ENCODE measurements at places on chromosomes 1 and 21.

DNA sequence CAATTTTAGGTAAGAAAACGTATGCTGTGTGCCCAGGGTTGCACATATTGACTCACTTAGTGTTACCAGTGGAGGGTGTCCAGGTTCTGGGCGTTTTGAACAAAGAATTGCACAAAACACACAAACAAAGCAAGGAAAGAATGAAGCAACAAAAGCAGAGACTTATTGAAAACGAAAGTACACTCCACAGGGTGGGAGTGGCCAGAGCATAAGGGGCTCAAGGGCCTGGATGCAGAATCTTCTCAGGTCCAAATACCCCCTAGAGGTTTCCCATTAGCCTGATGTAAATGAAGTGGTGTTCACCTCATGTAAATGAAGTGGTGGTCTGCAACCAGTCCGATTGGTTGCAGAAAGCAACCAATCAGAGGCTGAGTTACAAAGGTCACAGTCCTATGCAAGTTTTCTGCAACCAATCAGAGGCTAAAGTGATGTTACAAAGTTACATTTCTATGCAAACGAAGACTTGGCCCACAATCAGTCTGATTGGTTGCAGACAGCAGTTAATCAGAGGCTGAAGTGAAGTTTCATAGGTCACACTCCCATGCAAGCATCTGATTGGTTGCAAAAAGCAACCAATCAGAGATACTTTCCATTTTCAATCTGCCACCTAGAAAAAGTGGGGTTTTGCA lies 228.3 kb downstream of the ST6GALNAC3 start:
- no peak for DNase-seq

- DNase-seq: no peak
These were observed 111.7 kb upstream of the LBR start for GRCh38 chr1:225539575-225539974.

DNA sequence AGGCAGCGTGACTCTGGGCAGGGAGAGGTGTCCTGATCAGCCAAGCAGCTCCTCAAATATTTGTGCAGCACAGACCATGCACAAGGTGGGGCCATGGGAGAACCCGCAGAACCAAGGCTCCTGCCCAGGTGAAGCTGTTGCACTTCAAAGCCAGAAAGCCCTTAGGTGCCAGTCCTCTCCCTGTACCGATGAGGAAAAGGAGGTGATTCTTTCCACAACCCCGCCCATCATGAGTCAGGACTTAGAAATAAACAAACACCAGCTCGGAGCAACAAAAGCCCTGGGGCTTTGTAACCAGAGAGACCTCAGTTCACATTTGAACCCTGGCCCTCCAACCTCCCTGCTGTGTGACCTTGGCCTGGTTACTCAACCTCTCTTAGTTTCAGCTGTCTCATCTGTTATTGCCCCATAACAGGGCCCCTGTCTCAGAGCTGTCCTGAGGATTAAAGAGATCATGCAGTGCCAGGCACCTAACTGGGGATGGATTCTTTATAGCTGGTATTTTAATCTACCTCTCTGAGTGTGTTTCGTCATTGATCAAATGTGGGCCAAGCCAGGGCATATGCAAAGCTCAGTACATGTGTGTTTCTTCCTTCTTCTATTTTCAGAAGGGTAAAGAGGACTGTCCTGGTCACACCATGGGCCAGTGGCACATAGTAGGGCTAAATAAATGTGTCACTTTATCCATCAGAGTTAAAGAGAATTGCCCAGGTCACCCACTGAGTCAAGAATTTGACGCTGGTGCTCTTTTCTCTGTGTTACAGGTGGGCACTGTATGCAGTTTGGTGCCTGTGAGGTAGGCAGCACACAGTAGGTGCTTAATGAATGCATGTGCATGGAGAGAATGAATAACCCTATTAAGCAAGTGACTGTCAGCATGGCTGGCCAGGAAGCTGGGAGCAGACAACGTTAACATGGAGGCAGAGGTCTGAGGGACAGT lies 1.4 kb downstream of the LDLRAD1 start:
- no peak for DNase-seq

GRCh38 chr1:38527373-38527966 lies 332.1 kb downstream of the RRAGC start:
- DNase-seq: peak; percentile 49

GRCh38 chr21:36909901-36910561 lies 56.4 kb downstream of the HLCS start:
- no peak for DNase-seq

DNA sequence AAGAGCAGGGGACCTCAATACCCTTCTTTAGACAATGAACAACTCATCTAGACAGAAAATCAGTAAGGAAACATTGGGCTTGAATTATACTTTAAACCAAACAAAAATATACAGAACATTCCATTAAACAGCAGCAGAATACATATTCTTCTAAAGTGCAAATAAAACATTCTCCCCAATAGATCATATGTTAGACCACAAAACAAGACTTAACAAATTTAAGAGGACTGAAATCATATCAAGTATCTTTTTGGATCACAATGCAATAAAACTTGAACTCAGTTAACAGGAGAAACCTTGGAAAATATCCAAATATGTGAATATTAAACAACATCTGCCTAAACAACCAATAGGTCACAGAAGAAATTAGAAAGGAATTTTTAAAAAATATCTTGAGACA lies 47.7 kb upstream of the HP1BP3 start:
- DNase-seq: no peak

- no peak for DNase-seq
These were observed 1.2 kb upstream of the IARS2 start for GRCh38 chr1:220092694-220093093.

- no peak for DNase-seq
These were observed 26.8 kb downstream of the SLC1A7 start for GRCh38 chr1:53115403-53116306.

DNA sequence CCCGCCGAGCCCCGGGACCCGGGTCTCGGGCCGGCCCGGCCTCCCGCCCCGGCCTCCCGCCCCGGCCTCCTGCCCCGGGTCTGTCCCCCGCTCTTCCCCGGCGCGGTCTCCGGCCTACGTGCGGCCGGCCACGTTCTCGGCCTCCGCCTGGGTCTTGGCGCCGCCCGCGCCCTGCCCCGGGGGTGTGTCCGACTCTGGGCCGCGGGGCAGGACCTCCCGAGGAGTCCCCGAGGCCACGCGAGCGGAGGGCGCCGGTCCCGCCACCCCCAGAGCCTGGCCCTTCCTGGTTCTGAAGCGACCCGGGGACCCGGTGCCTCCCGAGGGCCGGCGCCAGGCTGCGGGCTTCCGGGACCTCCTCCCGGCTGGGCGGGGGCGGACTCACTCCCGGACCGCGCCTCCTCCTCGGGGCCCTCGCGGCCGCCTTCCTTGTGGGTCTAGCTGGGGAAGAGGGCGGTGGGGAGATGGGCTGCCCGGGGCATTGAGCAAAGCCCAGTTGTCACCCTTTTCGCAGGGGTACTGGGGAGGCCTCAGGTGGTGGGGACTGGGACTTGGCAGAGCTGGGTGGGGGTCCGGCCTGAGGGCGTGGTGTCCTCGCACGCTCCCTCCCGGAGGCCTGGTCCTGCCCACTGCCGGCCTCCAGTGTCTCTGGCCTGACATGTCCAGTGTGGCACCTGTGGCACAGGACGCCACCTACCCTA lies 558 bp downstream of the PFKL start:
- DNase-seq: peak; percentile 65

- no peak for DNase-seq
These were observed 14.8 kb downstream of the VANGL1 start for GRCh38 chr1:115656461-115657077.

DNA sequence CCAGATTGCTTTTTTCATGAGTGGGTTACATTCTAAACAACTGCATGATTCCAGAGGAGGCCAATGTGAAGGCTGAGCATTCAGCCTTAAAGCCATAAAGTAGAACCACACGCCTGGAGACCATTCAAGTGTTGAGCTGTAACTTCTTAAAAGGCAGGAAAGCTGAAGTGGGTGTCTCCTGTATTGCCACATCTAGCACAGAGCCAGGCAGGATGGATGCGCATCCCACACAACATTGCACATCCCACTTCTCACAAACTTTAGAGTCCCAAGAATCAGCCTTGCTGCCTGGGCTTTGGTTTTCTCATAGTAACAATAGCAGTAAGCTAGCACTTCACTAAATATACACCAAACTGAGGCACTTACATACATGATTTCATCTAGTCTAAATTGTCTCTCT lies 151.7 kb downstream of the DAB1 start:
- no peak for DNase-seq

GRCh38 chr1:84889437-84889836 lies 3.6 kb downstream of the LPAR3 start:
- no peak for DNase-seq

DNA sequence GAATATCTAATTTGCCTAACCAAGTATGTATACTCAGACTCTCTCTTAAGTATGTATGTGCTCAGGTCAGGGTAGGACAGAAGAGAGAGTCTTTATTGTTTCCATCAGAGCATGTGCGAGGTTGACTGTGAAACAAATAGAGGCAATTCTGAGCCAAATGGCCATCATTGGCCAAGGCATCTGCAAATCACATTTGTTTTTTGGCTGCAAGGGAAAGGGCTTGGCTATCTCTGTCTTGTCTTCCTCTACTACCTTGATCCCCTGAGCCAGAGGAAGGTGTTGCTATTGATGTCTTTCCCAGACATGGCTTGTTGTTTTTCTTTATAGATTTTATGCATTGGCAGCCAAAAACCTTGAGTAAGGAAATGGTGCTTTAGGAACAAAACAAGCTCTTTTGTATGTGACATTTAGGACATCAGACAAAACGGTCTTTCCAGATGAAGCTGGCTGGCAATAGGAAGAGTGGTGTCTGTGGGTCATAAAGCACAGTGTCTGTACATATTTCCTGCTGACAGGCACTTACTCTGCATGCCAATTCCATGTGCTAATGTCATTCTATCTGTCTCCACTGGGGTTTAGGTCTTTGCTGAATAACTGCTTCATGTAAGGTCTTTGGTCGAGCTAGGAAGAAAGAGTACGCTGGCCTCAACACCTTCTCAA lies 163.3 kb downstream of the BRINP2 start:
- DNase-seq: no peak

- DNase-seq: no peak
These were observed 4.7 kb downstream of the SORT1 start for GRCh38 chr1:109392788-109393616.

GRCh38 chr21:19244502-19245187 lies 841.1 kb upstream of the TMPRSS15 start:
- DNase-seq: no peak

GRCh38 chr1:169949139-169949538 lies 55.4 kb upstream of the SCYL3 start:
- DNase-seq: no peak

DNA sequence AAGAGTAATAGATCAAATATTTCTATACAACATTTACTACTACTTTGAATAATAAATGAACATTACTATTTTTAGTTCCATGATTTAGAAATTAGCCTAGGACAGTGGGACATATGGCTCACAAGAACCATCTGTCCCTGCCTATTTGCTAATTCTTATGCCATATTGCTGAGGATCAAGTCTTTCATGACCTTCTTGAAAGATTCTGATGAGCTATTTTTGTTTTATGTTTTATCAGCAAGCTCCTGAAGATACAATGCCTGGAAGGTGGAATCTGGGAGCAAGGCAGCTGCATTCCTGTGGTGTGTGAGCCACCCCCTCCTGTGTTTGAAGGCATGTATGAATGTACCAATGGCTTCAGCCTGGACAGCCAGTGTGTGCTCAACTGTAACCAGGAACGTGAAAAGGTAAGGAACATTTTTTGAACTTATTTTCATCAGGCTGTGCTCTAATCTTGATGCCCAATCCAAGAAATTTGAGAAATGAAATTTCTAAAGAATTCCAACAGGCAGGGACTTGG lies 326.7 kb downstream of the PAPPA2 start:
- no peak for DNase-seq

- DNase-seq: peak; percentile 36
These were observed 193.5 kb upstream of the FMN2 start for GRCh38 chr1:239898062-239898730.

- no peak for DNase-seq
These were observed 13.8 kb upstream of the UBL4B start for GRCh38 chr1:110098222-110099026.

DNA sequence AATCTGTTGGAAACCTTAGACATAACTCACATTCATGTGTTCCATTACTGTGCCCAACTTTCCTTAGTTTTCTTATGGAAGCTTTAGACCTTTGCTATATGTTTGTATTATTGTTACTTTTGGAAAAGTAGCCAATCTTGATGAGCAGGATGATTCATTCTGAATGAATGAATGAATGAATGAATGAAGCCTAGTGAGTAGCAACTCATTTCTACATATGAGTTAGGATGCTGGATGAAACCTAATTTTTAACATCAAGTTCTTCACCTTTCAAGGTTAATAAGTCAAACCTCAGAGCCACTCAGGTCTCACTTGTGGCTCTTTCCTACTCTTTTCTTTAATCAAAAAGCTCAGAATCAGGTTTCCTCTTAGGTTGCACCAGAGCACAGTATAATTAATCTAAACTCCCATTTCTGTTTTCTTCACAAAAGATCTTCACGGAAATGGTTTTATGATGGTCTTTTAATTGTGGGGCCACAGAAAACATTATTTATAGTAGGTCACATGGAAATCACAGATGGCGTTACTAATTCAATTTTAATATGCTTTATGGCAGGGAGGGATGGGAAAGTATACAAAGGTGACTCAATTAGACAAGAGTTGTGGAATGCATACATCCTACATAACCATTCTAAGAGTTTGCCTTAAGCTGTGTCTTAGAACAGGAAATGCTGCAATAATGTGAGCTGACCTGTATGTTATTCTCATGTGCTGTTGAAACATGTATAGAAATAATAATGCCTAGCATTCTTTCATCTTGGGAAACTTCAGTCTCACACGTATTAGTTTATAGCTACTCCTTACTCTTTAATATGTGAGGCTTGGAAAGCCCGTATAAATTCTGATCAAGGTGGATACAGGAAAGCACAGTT lies 4.5 kb upstream of the DDX59 start:
- no peak for DNase-seq

DNA sequence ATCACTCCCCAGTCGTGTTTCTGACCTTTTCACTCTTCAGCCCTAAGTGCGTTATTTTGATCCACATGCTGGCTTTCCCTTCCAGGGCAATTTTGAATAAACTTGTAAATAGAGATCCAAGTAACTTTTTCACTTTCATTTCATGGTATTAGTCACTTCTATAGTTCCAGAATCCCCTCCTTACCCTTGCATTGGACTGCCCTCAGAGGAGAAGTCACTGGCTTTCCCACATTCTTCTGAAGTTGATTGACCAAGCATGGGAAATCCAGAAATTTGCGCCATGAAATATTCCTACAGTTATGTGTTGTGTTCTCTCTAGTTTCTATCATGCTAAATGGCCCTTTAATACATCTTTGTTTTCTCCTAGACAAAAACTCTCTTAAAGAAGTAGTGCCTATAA lies 177.3 kb upstream of the GORAB start:
- no peak for DNase-seq

GRCh38 chr1:245648749-245649522 lies 494.2 kb downstream of the KIF26B start:
- no peak for DNase-seq

DNA sequence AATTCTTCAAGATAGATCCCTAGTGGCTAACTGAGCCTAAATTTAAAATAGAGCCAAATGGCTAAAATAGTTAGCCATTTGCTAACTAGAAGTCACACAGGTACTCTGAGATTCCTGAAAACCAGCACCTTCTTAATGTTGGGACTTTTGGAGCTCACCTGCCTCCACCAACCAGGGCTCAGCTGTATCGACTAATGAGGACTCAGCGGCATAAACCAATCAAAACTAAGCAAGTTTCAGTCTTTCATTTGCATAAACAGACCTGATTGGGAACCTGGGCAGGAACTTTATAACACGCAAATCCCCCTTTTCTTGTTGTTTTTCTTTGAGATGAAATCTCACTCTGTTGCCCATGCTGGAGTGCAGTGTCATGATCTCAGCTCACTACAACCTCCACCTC lies 28.5 kb downstream of the TNFRSF9 start:
- DNase-seq: no peak
